NCI-H460 (cell line): ENCODE measurements at places on chromosomes 2 and 18.

DNA sequence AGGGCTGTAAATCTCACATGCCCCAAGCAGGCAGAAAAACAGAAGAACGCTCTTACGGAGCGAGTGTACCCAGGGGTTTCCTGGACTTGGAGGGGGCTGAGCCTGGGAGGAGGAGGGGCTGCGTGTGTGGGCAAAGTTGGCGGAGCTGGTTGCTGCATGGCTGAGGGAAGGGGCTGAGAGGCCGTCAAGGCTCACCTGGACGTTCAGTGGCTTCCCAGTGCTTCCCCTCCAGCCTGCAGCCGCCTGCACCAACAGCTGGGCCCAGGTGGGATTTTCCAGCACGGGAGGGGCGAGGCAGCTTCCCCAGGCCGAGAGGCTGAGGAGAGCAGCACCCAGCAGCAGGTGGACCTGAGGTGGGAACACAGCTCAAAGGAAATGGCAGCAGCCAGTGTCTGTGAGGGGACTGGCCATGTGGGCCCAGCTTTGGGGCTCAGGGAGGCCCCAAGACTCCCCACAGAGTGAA lies 70.6 kb upstream of the CTDP1 start:
- no peak for DNase-seq

GRCh38 chr2:196441527-196441926 lies 198.0 kb upstream of the CCDC150 start:
- no peak for DNase-seq

DNA sequence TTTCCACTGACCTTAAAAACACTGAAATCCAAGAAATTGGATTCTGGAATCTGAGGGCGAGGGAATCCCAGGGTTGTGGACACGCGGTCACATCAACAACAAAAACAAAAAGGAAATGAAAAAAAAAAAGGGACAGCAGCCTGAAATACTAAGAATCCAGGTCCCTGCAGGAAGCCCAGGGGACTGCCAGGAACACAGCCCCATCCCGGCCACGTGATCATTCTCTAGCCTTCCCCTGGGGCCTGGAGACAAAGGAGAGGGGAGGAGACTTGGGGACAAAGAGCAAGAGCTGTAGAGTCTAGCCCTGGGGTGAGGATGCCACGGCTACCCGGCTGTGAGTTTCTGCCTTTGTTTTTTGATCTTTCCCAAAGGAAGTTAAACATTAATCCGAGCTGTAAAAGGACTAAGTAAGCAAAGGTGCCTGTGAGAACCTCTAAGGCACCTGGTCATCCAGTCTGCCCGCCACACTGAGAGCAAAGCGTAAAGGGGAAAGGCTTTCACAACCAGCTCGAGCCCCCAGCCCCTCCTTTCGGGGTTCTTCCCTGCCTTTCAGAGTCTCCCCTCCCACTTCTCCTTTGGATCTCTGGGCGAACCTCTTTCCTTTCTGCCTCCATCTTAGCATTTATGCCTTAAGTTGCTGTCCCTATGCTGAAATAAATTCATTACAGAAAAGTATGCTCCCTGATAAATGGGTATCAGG lies 57.9 kb upstream of the MSH2 start:
- peak; percentile 72 for DNase-seq

GRCh38 chr18:54843314-54843713 lies 15.0 kb downstream of the RAB27B start:
- DNase-seq: no peak

DNA sequence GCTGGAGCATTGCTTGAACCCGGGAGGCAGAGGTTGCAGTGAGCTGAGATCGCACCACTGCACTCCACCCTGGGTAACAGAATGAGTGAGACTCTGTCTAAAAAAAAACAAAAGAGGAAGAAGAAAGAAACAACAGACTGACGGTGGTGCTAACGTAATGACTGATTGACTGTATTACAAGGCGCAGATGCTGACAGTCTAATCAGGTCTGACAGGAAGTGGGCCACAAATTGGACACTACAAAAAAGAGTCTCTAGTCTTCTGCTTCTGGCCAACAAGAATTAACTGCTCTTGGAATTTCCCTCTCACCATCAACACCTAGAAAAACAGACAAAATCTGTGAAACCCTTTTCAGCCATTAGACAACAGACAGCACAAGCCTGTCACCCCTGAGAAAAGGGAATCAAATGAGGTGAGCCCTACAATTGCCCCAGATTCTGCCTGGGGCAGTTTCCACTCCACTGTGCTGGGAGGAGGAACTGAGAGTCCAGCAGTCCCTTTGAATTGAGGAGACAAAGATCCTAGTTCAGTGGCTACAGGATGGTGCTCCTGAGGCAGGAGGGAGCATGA lies 43.3 kb downstream of the SNED1 start:
- DNase-seq: no peak

DNA sequence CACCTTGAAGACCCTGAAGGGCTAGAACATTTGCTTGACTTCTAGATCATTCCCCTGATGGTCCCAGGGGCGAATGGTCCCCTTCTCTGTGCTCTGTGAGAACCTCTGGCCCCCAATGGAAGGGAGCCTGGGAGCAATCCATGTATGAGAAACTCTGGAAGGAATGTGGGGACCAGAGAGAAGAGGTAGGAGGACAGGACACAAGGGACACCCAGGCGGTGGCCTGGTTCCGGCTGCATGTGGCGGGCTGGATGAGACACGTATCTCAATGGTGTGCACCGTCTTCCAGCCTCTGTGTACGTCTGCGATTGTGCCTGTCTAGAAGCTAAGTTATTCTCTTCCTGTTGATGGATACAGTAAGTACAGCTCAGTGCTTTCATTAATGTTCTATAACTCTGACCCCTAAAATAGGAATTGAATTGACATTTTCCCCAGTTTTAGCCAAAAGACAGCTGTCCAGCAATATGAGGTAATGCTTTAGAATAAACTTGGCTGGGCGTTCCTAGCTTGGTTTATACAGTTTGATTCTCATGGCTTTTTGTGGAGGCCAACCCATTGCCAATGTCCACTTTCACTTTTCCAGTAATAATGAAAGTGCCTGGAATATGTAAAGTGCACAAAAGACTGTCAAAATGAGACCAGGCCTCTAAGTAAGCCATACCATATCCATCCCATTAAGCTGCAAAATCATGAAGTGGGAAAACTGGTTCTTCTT lies 30.1 kb upstream of the COPS8 start:
- DNase-seq: no peak

GRCh38 chr2:227228061-227228667 lies 63.7 kb downstream of the COL4A3 start:
- DNase-seq: peak; percentile 38
